ENCODE measurements at places on chromosomes 3 and 15. TPM values are rescaled to one million over a fixed set of nuclear protein-coding genes. Genes with fewer than 3 reads are reported as not detected.

Gene STAB1
- 111 TPM for total RNA-seq

DNA sequence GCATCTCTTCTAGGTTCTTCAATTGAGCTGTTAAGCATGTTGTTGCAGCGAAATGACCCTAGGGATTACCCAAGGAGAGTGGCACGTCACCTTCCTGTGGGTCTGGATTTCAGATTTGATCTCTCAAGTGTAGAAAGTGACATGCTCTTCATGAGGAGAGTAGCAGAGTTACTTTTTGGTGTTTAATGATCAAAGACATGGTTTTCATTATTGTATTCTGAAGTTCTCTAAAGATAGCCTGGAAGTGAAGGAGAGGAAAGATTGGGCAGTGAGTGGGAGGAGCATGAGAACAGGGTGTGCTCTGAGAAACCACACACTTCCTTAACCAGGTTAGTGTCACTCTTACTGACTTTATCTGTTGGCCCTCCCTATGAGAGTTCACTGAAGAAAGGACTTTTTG, 153.6 kb downstream of the AKAP13 start:
- no peak for DNase-seq

DNA sequence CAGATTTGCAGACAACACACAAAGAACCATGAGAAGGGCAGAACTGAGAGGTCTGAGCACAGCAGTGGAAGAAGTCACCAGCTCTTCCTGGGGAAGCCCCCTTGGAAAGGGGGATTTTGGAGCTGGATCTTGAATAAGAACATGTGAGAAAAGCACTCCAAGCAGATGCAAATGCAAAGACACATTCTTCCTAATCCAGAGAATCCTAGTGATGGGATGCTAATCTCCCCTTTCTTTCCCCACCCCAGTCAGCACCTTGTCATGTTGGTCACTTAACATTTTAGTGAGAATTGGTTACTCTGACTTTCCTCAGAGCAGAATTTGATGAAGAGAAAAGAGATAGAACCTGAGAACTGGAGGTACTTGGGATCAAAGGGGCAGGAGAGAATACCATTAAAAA, 148.5 kb downstream of the SSR3 start:
- DNase-seq = no peak

GRCh38 chr3:188520466-188520865, 366.5 kb downstream of the LPP start:
- no peak for DNase-seq

Measured in left colon (tissue), 2 donors.